ENCODE measurements at places on chromosomes 2 and 18.

DNA sequence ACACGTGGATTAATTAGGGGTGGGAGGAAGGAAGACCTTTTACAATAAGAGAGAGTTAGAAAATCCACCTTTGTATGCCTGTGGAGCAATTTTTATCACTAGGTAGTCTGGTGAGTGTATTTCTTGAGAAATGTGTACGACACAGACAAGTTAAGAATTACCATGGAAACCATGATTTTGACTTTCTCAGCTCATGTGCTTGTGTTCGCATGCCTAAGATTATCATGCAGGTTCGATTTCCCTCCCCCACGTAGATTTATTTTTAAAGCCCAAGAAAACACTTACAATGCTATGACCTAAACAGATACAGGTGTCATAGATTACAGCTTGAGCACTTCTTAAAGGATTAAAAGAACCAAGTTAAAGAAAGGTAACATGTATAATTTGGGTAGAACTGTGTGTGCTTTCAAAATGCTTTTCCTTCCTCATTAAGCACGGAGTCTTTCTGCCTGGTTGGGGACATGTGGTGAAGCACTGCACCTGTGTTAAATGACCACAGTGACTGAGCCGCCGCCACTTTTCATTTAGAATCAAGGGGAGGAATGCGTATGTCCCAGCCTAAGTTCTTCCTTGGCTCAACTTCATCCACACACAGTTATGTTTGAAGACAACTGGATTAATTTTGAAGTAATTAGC lies 16.6 kb downstream of the SERTAD2 start:
- DNase-seq: no peak

DNA sequence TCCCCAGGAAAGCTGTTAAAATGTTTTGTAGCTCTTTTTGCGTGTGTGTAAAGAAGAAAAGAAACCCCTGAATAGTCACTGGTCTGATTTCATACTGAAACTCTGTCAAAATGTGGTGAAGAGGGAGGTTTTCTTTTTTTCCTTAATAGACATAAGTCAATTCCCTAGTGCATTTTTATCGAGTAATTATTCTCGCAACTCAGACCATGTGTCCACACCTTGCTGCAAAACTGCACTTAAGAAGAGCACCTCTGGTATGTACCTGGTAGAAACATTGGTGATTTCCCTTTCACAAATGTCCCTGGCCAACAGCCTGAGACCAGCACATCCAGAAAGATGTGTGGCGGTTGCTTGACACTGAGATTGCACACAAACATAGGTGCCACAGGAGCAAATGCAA lies 159.9 kb downstream of the ZNF521 start:
- no peak for DNase-seq

GRCh38 chr2:109368798-109369197 lies 239.8 kb downstream of the SH3RF3 start:
- DNase-seq: no peak

DNA sequence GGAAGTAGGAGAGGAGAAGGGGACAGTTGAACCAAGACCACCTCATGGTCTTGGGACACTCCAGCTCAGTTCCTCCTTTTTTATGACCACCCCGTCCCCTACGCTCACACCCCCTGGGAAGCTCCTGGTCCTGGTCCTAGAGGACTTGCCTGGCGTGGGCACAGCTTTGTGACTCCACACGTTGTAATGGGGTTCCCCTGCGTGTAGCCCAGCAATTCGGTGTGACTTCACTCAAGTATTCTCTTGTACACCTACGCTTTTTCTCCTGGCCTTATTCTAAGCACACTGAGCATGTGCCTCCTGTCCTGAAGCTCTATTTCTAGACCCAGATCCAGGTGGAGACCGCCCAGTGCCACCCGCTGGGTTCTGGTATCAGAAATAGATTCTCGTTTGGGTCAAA lies 36.1 kb upstream of the B3GNT7 start:
- DNase-seq: no peak

DNA sequence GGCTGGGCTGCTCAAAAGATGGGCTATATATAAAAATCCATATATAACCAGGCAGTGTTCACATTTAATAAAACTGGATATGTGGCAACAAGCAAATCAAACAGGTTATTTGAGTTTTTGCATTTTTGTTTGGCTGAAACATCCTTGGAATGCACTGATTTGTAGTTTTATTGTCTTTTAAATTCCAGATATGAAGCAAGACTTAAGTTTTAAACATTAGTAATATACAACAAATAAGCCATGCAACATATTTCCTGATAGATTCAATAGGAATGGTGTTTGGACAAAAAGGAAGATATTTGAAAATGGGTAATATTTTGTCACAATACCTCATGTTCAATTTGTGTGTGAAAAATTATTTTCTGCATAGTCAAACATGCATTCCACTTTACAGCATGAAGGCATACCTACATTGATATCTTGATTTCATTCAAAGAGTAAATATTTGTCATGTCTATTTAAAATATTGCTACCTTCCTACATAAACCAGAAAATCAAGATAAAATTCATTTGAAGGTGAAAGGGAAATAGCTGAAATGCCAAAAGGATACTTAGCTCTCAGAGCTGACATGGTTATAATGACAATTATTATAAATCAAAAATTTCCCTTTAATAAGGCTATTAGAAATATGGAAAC lies 132.3 kb upstream of the NETO1 start:
- DNase-seq: no peak

- DNase-seq: no peak
These were observed 64.4 kb downstream of the TRABD2A start for GRCh38 chr2:84816426-84817026.

GRCh38 chr2:232488097-232488711 lies 570 bp upstream of the ECEL1 start:
- no peak for DNase-seq

DNA sequence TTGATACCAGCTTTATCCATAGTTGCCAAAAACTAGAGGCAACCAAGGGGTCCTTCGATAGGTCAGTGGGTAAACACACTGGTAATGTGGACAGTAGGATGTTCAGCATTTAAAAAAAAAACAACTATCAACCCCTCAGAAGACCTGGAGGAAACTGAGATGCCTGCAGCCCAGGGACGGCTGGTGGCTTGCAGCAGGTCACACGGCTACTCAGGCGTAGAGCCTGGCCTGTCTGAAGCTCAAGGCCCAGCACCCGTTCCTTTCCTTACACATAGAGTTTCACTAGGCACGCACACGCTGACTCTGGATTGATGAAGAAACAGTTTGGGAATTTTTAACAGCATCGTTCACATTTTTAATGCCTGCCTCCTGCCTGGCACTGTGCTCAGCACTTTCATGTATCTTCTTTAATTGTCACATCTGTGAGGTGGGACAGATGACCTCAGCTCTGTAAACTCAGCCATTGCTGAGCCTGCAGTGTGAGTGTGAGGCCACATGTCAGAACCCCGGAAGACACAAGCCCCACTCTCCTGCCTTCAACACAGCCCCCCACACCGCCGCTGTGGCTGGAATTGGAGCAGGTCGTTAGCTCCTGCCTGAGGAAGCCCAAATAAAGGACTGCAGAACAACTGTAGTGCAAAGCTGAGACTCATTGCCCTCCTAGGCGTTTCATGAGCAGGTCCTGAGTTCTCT lies 40.7 kb downstream of the TRAPPC12 start:
- no peak for DNase-seq

- DNase-seq: no peak
These were observed 44.9 kb downstream of the MYO7B start for GRCh38 chr2:127580167-127581049.

All from CMK (cell line).